Left ventricle myocardium inferior (tissue), 1 donor: ENCODE measurements at places on chromosomes 7 and 10. TPM values are rescaled to one million over a fixed set of nuclear protein-coding genes. Genes with fewer than 3 reads are reported as not detected.

The TNS3 gene
- 40.6 TPM for total RNA-seq

DNA sequence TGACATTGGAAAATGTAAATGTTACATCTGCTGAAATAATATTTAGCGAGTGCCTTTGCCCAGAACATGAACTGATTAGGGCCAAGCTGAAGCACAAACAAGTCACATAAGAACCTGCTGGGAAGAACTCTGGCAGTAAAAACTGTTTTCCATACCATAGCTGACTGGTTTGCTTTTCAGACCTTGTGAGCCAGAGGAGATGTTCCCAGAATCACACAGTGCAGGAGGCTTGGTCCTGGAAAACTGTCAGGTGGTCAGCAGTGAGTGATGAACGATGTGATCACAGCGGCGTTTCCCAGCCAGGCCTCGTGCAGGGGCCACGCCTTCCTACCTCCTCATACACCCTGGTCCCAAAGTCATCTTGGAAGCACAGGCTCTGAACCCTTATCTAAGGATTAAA, 164.2 kb upstream of the EEPD1 start:
- no peak for DNase-seq

DNA sequence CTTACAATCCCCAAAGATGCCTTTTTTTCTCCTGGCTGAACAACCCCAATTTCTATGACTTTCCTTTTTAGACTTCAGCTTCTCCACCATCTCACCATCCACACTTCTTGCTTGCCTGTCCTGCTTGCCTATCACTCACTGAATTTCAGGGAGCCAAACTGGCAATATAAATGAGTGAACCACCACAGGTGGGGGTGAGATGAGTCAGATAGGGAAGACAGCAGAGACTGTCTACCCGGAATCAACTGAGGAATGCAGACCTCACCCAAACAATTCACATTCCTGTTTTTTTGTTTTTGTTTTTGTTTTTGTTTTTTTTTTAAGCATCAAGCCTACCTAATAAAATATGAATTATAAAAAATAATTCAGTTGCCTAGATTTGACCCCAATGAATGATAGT, 273.8 kb downstream of the NRG3 start:
- no peak for DNase-seq

GRCh38 chr7:30910411-30911073, 1.1 kb upstream of the AQP1 start:
- no peak for DNase-seq

GRCh38 chr7:5670183-5670935, 111.1 kb downstream of the RNF216 start:
- DNase-seq = no peak

The HECW1 gene
- not detected for total RNA-seq
